CD4-positive, alpha-beta T cell treated with Interferon alpha-2 for 1 hour (primary cell): ENCODE measurements at places on chromosomes 16 and 17.

- DNase-seq: no peak
Measured at GRCh38 chr16:27712251-27712711, 162.3 kb downstream of the KATNIP start.

GRCh38 chr16:88886420-88886844, 20.0 kb upstream of the PABPN1L start:
- no peak for DNase-seq

DNA sequence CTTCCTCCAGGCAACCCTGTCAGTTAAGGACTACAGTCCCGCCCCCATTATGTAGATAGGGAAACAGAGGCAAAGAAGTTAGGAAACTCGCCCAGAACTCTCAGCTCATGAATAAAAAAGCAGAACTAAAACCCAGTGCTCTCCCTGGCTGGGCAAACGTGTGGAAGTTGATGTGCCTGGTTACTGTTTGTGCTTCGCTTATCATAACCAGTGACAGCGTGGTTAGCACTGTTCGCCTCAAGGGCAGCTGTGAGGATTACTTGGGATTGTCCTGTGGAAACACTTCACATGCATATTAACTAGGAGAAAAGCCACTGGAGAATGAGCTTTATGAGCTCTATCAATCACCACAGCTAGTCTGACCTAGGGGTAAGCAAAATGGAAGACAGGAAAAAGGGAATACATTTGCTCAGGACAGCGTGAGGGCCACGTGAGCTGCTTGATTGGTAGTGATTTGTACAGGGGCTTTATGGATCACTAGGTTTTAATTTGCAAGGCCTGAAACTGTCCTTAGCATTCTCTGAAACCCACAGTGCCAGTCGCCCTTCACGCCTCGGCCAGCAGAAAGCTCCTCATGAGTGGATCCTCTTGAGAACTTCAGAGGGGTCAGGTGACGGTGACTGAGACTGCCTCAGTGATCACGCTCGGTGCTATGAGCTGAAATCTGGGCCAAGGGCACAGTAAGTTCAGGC, 19.9 kb downstream of the CYB5D2 start:
- no peak for DNase-seq

- no peak for DNase-seq
Measured at GRCh38 chr17:65626451-65626850, 65.0 kb upstream of the AXIN2 start.

- DNase-seq: no peak
Measured at GRCh38 chr17:59124665-59125064, 18.0 kb upstream of the TRIM37 start.

GRCh38 chr17:49968405-49969133, 421 bp upstream of the DLX4 start:
- peak; percentile 69 for DNase-seq

- peak; percentile 14 for DNase-seq
Measured at GRCh38 chr16:88940862-88941817, 35.9 kb downstream of the CBFA2T3 start.

DNA sequence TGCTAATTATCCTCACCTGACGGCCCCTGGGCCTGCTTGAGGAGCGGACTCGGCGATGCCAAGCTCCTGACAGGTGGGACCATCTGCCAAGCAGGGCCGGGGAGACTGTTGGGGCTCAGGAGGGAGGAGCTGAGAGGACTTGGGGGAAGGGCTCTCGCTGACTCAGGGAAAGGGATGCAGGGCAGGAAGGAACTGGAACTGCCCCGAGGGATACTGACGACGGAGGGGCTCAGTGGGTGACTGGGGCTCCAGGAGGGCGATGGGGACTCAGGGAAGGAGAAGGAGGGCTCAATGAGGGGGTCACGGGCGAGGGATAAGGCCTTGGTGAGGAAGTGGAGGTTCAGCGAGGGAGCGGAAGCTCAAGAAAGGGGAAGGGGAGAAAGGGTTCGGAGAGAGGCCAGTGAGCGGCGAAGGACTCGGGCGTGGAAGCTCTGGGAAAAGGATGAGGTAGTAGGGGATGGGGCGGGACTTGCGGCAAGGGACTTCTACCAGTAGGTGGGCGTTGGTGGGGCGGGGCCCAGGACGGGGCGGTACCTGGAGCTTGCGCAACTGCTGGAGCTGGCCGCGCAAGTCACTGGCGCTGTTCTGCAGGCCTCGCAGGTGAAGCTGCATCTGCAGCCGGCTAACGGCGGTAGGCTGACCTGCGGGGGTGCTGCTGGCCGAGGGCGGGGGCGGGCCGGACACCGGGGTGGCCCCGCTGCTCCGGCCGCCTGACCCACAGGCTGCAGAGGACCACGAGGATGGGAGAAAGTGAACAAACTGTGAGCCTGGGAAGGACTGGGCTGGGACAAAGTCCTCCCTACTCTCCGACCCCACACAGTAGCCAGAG, 46.5 kb downstream of the SRCIN1 start:
- DNase-seq: peak; percentile 87

GRCh38 chr16:49567950-49568349, 194.3 kb downstream of the C16orf78 start:
- DNase-seq: no peak

DNA sequence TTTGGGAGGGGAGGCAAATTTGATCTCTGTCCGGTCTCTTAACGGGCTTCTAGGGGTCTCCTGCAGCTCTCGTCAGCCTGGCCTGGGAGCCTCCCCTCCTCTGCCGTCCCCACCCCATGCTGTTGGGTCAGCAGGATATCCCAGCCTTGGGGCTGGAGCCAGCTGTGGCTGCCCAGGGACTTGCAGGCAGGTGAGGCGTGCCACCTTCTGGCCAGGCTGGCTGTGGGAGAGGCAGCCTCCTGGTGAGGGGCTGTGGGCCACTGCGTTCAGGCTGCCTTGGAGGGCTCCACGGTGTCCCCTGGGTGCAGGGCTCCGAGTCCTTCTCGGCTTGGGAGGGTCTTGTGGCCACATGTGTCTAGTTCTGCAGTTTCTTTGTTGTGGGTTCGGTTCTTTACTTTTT, 34.6 kb downstream of the TBCD start:
- DNase-seq: no peak

- no peak for DNase-seq
Measured at GRCh38 chr17:73137376-73137775, 27.4 kb upstream of the SSTR2 start.

GRCh38 chr17:75637143-75637538, 3.9 kb downstream of the SMIM5 start:
- no peak for DNase-seq

- no peak for DNase-seq
Measured at GRCh38 chr17:65800655-65801054, 239.2 kb upstream of the AXIN2 start.

DNA sequence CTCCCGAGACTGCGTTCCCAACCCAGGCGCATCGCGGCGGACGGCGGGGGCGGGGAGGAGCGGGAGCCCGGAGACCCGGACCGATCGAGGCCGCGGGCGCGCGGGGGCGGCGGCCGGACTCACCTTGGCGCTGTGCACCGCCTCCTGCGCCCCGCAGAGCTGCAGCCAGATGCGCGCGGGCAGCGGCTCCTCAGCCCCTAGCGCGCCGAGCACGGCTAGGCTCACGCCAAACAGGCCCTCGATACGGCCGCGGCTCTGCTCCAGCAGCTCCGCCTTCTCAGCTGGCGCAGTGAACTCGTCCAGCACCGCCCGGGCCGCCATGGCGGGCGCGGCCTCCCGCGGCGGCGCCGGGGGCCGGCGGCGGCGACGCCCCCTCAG, 339 bp downstream of the N4BP1 start:
- DNase-seq: no peak

- DNase-seq: peak; percentile 48
Measured at GRCh38 chr16:72832621-72833248, 215.2 kb downstream of the ZFHX3 start.

DNA sequence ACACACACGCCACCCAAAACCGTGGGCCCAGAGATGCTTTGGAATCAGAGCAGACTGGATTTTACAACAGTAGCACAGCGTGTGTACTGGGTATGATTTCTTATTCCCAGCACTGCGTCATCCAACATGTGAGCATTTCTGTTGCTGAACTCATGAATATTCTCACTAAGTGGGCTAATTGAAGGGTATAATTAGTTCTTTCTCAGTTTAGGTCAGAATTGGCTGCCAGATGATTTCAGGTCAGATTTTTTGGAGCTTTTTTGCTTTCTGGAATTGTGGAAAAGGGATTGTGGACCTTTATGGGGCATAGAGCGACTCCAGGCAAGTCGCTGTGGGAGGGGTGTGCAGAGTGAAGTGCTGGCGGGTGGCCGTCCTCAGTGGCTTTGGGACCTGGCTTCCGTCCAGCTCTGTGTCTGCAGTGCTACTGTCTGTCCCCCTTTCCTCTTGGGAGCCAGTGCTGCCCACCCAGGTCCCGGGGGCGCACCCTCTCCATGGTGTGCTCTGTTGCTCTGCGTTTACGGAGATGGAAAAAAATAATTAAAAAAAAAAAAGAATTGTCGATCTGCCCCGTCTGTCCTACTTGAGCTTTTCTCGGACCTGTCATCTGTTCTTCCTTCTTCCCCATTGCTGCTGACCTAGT, 25.0 kb downstream of the FOXK2 start:
- DNase-seq: no peak

GRCh38 chr16:7755347-7755882, 422.8 kb downstream of the RBFOX1 start:
- DNase-seq: no peak

DNA sequence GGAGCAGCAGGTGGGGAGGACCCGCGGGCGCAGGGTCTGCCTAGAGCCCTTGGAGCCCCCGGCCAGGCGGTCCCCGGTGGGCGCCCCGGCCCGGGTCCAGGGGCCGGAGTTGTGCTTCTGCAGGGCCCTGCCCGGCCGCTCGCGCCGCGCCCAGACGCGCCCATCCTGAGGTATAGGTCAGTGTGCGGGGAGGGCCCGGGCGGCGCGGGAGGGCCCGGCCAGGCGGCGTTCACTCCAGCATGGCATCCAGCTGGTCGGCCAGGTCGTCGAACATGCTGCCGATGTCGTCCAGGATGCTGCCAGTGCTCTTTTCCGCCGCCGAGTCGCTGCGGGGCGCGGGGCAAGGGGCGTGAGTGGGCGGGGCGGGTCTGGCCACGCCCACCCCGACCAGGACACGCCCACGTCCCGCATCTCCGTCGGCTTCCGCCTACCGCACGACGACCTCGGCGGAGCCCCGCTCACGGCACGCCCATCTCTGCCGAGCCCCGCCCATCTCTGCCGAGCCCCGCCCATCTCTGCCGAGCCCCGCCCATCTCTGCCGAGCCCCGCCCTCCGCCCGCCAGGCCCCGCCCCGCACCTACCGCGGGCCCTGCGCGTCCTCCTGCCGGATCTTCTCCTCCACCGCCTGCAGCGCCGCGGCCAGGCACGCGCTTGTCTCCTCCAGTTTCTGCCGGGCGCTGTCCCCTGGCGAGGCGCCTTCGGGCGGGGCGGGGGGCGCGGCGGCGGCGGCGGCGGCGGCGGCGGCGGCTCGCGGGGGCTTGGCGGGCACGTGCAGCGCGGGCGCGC, 17.9 kb downstream of the CASKIN1 start:
- DNase-seq: peak; percentile 15

DNA sequence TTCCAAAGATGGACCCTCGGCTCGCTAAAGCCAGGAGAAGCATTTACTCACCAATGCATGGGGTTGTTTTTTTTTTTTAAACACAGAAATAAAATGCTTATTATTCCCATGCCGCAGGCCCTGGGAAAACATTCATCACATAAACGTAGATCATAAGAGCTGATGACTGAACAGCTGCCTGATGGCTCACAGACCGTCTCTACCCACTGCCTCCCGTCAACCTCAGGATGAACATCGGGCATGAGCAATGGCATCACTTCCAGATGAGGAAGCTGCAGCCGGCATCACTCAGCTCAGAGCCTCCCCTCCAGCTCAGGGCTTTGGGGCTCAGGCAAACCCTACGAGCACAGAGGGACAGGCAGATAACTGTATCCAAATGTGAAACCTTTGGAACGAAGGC, 380.6 kb downstream of the CPPED1 start:
- no peak for DNase-seq

- no peak for DNase-seq
Measured at GRCh38 chr17:37567538-37567937, 41.7 kb downstream of the SYNRG start.

- no peak for DNase-seq
Measured at GRCh38 chr16:55735120-55735781, 79.5 kb downstream of the SLC6A2 start.

DNA sequence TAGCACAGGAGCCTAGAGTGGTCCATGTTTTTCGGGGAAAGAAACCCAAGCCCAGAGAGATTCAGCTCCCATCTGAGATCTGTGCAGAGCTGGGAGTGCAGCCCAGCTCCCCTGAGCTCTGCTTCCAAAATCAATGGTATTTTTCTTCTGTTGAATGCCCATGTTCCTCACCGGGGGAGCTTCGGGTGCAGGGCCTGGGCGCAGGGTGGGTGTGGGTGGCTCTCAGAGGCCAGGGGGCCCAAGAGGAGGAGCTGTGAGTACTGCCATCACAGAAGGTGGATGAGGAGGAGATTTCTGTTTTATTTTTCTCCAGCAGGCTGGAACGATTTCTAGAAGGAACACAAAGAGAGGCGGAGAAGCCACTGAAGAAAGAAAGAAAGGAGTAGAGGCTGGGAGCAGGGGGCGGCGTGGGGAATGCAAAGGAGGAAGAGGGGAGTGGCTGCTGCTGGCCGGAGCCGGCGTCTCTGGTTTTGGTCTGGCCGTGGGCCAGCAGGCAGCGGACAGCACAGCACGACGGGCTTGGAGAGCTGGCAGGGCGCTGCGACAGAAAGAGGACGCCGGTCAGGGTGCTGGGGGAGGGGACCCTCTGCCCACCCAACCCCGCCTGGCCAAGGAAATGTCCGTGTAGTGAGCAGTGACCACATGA, 76.2 kb upstream of the KSR1 start:
- no peak for DNase-seq

DNA sequence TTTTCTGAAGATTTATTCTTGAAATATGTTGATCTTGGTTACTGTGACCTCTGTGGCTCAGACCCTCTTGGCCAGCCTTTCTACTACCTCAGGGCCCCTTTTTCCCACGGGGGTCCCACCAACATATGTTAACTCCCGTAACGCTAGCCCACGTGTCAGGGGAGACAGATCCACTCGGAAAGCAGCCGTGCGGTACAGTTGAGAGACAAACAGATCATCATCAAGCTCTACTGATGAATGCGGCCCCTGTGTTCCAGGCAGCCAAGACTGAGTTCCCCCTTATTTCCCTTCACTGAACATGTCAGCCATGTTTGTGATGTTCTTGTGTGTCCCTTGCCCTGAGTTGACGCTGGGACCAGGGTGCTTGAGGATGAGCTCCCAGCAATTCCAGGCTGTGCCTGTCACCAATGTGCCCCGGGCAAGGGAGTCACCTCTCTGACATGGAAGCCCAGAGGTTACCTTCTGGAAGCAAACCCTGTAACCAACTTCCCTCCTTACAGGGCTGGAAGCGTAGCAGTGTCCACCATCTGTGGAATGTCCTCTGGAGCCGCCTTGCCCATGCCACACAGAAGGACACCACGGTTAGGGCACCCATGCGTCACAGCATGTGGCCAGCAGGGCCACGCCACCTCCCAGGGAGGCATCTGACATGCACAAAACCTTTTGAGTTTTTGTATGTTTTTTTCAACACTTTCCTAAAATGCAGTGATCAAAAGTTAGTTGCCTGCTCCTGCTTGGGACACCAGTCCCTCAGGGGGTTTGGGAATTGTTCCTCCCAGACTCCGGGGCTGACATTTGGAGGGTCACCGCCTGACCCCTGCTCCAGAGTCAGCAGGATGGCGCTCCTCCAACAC, 193.7 kb upstream of the CHMP6 start:
- DNase-seq: no peak
